Urothelium cell line (cell line): ENCODE measurements at places on chromosomes 7 and 10.

DNA sequence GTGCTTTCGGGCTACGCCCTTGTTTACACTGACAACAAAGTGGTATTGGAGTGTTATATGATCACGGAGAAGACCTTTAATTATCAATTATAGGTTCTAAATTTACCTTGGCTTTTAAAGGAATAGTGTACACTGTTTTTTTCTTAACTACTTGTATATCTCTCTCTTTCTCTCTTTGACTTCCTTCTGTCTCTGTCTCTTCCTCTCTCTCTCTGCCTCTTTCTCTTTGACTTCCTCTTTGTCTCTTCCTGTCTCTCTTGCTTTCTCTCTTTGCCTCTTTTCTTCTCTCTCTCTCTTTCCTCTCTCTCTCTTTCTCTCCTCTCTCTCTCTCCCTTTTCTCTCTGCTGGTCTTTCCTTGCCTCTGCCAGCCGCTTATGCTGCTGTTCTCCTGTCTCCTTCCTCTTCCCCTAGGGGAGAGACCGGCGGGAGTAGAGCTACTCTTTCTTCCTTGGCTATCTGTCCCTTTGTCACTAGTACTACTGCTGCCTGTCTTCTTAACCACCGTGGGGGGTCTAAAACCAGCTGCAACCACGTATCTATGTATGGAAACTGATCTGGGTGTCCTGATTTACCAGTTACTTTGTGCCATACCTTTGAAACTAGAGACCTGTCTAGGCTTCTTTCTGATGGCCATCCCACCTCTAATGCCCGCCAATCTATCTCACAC is 36.9 kb upstream of the GSDME start:
- no peak for DNase-seq

- no peak for DNase-seq
Observed at GRCh38 chr7:4702961-4703512, 20.9 kb downstream of the FOXK1 start.

- peak; percentile 68 for DNase-seq
Observed at GRCh38 chr10:123517426-123517825, 148.7 kb upstream of the GPR26 start.

- DNase-seq: peak; percentile 11
Observed at GRCh38 chr7:113774182-113774807, 144.5 kb downstream of the PPP1R3A start.

- no peak for DNase-seq
Observed at GRCh38 chr10:7887174-7887816, 69.0 kb downstream of the TAF3 start.

GRCh38 chr10:117960345-117960935 is 86.3 kb downstream of the RAB11FIP2 start:
- DNase-seq: no peak

- no peak for DNase-seq
Observed at GRCh38 chr7:36657036-36657660, 67.1 kb downstream of the AOAH start.

- DNase-seq: no peak
Observed at GRCh38 chr10:35165136-35165535, 38.5 kb downstream of the CREM start.

GRCh38 chr7:142413280-142414000 is 155.6 kb upstream of the PRSS58 start:
- DNase-seq: no peak

DNA sequence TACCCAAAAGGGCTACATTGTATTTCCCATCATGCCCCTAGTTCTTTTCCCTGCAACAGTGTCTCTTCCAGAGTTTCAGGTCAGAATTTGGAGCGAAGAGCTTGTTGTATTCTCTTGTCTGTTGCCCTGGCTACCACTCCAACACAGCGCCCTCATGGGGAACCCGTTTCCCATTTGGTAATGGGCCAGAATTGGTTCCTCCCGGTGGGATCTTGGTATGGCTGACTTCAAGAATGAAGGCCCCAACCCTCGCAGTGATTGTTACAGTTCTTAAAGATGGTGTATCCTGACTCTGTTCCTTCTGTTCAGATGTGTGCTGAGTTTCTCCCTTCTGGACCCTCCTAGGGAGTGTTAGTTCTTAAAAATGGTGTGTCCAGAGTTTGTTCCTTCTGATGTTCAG is 110.5 kb upstream of the ZNF32 start:
- no peak for DNase-seq

DNA sequence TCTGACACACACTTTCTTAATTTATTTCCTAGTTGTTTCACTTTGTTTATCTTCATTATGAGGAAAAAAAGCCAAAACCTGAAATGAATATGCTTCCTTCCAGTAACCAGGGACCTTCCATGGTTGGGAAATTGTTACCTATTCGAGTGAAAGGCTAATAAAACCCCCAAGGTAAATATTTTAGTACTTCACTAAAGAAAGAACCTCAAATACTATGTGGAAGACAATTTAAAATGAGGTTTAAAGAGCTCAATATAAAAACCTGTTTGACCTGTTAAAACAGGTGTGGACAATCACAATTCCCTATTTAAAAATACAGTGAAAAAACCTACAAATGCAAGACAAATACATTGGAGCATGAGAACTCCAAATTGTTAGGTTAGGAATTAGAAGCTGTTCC is 192.6 kb downstream of the CFTR start:
- DNase-seq: no peak
